ENCODE measurements at places on chromosomes 2 and 18. TPM values are rescaled to one million over a fixed set of nuclear protein-coding genes. Genes with fewer than 3 reads are reported as not detected.

DNA sequence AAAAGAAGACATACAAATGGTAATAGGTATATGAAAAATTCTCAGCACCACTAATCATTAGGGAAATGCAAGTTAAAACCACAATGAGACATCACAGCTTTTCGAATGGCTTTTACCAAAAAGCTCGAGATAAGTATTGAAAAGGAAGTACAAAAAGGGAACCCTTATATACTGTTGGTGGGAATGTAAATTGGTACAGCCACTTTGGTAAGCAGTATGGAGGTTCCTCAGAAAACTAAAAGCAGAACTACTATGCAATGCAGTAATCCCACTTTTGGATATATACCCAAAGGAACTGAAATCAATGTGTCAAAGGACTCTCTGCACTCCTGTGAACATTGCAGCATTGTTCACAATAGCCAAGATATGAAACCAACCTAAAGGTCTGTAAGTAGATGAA is 107.5 kb upstream of the SPATS2L start:
- no peaks in the 10 kb centered on the region for H3K27me3 ChIP-seq
- no peak overlapping the region for H3K4me3 ChIP-seq
- no peak overlapping the region for H3K27ac ChIP-seq
- H3K4me1 ChIP-seq = no peaks in the 10 kb centered on the region

GRCh38 chr2:190791976-190792575 is 88.5 kb upstream of the GLS start:
- H3K4me1 ChIP-seq = peaks cover 24% of the 10 kb centered on the region
- H3K4me3 ChIP-seq = no peak overlapping the region
- no peak for DNase-seq
- no peaks in the 10 kb centered on the region for H3K27me3 ChIP-seq
- peak overlapping the region; percentile 45 for H3K27ac ChIP-seq
- no peaks in the 10 kb centered on the region for H3K36me3 ChIP-seq

DNA sequence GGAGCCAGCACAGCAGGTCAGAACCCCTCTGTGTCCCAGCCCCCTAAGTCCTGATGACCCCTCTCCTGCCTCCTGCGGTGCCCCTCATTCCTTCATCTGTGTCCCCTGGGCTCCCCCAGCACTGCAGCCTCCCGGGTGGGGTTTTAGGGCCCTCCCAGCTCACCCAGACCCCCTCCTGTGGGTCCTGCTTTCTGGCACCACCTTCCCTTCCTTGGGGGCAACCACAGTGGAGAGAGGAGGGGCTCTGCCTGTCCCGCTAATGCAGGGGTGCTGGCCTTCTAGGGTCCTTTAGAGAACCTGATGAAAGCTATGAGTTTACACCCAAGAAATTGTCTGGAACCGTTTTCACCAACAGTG is 42.7 kb upstream of the ALPP start:
- no peak for DNase-seq
- H3K36me3 ChIP-seq = peaks cover 28% of the 10 kb centered on the region
- H3K27me3 ChIP-seq = no peaks in the 10 kb centered on the region
- H3K4me3 ChIP-seq = no peak overlapping the region
- H3K27ac ChIP-seq = no peak overlapping the region

- no peak overlapping the region for H3K4me3 ChIP-seq
- H3K27me3 ChIP-seq = peaks cover 58% of the 10 kb centered on the region
- peak; percentile 26 for DNase-seq
- no peaks in the 10 kb centered on the region for H3K36me3 ChIP-seq
These were observed 10.1 kb downstream of the SP9 start for GRCh38 chr2:174344716-174345461.

DNA sequence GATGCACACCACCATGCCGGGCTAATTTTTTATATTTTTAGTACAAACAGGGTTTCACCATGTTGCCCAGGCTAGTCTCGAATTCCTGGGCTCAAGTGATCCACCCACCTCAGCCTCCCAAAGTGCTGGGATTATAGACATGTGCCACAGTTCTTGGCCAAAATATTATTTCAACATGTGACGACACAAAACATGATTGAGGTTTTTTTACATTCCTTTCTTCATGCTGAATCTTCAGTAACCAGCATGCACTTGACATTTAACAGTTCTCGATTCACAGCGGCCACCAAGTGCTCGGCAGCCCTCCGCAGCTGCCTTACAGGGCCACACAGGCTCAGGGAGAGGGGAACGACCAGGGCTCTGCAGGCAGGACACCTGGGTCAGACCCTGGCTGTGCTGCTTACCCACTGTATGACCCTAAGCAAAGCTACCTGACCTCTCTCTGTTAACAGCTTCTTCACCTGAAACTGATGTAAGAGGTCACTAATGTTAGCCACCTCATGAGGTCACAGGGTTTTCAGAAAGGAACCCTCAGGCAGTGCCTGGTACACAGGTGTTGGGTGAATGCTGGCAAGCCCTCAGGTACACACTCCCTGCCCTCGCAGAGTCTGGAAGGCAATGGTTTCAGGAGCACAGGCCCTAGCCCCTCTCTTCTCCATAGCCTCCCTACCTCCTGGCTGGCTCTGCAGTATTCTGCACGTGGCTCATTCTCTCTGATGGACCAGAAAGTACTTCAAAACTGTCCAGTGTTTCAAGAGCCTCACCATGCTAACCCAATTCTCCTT is 25.7 kb downstream of the TUBB6 start:
- DNase-seq = no peak
- H3K4me1 ChIP-seq = no peaks in the 10 kb centered on the region
- no peak overlapping the region for H3K27ac ChIP-seq
- no peaks in the 10 kb centered on the region for H3K36me3 ChIP-seq

The RALB gene
- total RNA-seq = 68.1 TPM

The CREG2 gene
- not detected for total RNA-seq

GRCh38 chr2:81481994-81482368 is 1177.4 kb upstream of the LRRTM1 start:
- no peak overlapping the region for H3K4me3 ChIP-seq
- no peak for DNase-seq

The AGXT gene
- total RNA-seq = not detected

DNA sequence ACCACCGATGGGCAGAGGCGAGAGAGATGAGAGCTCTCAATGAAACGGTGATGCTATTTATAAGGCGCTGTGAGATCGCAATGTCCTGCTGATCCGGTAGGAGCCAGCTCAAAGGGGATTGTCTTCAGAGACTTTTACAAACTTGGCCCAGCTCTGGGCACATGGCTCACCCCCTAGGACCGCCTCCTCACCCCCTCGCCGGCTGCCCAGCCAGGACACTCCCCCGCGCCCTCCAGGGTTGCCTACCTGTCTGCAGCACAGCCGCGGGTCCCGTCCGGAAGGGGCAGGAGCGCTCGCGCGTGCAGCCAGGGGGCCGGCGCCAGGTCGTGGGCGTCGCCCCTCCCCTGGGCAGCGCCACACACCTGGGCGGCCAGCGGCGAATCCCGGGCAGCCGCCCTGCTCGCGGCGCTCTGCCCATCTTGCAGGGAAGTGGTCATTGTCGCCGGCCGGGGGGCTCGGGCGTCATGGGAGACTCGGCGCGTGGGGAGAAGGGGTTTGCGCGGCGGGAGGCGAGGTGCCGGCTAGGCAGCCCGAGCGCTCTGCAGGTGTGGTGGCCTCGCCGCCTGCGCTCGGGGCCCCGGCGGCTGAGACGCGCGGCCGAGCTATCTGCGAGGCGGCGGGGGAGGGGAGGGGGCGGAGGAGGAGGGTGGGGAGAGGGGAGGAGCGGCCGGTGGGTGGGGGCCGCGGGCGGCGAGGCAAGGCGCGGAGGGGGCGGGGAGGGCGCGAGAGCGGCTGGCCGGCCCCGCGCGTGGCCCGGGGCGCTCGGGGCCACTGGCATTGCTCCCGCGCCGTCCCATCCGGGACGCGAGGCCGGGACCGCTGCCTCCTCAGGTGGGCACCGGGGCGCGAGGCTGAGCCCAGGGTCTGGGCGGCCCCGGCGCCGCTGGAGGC is at the start of gene GRB14:
Gene GRB14, minus strand, starts transcription at position 610 of the 891 bp plus-strand sequence. Its CDS starts 173 bp downstream, at position 437.
- H3K36me3 ChIP-seq = no peaks in the 10 kb centered on the region
- no peak within 1 kb of the TSS for H3K27ac ChIP-seq
- peaks cover 4% of the 10 kb centered on the region for H3K4me1 ChIP-seq
- H3K4me3 ChIP-seq = peak within 1 kb of the TSS; percentile 44
- DNase-seq = peak; percentile 69

GRCh38 chr2:11688222-11689069 is 18.5 kb upstream of the NTSR2 start:
- H3K4me3 ChIP-seq = peak overlapping the region; percentile 12
- no peak overlapping the region for H3K27ac ChIP-seq
- H3K36me3 ChIP-seq = no peaks in the 10 kb centered on the region
- H3K27me3 ChIP-seq = peaks cover 10% of the 10 kb centered on the region

DNA sequence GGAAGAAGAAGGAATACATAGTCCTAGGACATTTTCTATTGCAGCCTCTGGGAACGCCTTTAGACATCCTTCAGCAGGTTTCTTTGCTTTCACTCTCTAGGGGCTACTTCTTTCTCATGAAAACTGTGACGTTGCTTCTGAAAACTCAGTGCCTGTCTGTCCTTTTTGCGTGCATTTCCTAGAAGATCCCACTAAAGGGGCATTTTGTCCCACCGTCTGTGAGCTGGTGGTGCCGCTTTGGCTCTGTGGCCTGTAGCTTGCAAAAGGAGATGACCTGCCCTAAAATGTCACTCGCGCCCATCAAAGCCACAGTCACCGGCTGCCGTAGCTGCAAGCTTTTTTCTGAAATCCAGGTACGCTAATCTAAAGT is 579 bp downstream of the STAT4 start:
- H3K27me3 ChIP-seq = no peaks in the 10 kb centered on the region
- H3K4me3 ChIP-seq = peak overlapping the region; percentile 56
- no peaks in the 10 kb centered on the region for H3K36me3 ChIP-seq
- DNase-seq = no peak
- H3K27ac ChIP-seq = peak overlapping the region; percentile 46

The BBS5 gene
- total RNA-seq = 6.2 TPM

The TTR gene
- not detected for total RNA-seq

DNA sequence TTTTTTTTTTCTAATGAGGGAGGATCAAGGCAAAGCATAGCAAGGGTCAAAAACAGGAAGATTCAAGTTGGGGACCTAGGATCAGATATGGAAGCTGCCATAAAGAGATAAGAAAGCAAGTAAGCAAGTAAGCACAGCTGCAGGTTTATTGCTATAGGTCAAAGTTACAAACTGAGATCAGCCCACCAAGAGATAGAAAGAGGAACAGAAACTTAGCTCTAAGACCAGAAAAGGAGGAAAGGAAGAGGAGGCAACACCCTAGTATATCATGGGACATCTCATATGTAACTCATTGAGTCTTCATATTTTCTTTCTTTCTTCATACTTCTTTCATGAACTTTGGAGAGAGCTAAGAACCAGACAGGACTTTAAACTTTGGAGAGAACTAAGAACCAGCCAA is 295.9 kb upstream of the CRIM1 start:
- no peak overlapping the region for H3K4me3 ChIP-seq
- no peak overlapping the region for H3K27ac ChIP-seq
- DNase-seq = no peak
- no peaks in the 10 kb centered on the region for H3K4me1 ChIP-seq
- no peaks in the 10 kb centered on the region for H3K27me3 ChIP-seq

DNA sequence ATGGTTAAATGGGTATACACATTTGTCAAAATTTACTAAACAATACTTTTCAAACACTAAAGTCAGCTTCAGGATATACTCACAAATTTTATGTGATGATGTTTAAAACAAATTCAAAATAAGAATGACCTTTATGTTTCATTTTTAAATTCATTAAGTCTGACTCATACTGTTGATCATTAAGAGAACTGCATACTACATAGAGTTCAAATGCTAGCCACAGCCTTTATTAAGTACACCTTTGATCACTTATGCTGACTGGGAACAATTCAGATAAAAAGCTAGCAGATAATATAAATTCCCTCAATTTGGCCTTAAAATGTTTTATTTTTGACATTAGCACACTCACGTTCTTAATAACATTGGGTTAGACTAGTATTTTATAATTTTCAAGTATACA is 14.1 kb downstream of the LMAN1 start:
- no peak overlapping the region for H3K27ac ChIP-seq
- H3K36me3 ChIP-seq = no peaks in the 10 kb centered on the region
- H3K4me3 ChIP-seq = no peak overlapping the region
- DNase-seq = no peak
- no peaks in the 10 kb centered on the region for H3K4me1 ChIP-seq
- H3K27me3 ChIP-seq = no peaks in the 10 kb centered on the region

Data from left lung (tissue), 14 donors.